ENCODE measurements at places on chromosomes 5 and 9.

DNA sequence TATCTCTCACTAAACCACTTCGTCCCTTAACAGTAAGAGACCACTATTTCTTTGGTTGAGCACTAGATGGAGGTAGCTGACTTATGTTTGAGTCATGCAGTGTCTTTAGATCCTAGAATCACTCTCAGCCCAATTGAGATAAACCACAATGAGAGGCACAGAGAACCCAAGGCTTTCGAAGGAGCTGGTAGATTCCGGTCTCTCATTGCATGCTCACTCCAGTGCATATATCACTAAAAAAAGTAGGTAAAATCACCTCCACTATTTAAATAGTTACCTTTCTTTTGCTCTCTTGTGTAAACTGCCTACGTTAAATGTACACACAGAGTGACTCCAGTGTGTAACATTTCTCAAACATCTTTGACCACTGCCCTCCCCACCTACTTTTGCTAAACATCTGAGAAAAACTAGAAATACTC is 27.6 kb downstream of the ACTL7A start:
- DNase-seq = no peak

DNA sequence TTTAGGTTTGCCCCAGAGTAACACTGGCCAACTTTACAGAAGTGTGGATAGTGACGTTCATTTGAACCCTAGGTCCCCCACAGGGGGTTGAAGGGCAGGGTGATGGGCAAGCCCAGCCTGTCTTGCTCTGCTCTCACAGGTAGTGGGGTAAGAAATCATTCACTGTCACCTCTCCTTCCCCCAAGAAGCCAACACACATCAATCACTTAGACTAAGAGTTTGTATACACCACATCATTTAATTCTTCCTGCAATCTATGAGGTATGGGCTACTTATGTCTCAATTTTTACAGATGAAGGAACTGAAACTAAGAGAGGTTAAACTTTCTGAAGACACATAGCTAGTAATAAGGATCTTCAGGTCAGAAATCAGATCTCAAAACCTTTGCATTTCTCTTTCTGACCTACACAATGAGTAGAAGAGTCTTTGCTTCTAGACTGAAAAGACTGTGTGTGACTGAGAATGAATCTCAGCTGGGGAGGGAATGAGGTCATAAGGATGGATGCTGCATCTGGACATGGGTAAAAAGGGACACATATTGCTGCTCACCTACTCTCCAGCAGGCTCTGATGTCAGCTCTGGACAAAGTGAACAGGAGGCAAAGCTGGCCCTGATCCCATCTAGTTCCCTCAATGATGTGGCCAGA is 81.0 kb upstream of the EQTN start:
- DNase-seq = no peak

DNA sequence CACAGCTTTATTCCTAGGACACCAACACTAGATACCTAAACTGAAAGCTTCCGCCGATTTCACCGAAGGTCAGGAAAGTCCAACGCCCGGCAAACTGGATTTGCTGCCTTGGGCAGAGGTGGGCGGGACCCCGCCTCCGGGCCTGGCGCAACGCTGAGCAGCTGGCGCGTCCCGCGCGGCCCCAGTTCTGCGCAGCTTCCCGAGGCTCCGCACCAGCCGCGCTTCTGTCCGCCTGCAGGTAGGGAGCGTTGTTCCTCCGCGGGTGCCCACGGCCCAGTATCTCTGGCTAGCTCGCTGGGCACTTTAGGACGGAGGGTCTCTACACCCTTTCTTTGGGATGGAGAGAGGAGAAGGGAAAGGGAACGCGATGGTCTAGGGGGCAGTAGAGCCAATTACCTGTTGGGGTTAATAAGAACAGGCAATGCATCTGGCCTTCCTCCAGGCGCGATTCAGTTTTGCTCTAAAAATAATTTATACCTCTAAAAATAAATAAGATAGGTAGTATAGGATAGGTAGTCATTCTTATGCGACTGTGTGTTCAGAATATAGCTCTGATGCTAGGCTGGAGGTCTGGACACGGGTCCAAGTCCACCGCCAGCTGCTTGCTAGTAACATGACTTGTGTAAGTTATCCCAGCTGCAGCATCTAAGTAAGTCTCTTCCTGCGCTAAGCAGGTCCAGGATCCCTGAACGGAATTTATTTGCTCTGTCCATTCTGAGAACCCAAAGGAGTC is at the start of gene CD274:
Gene CD274 (plus strand): TSS at position 184 of the 733 bp plus-strand sequence. CDS start 5,572 bp downstream, outside the sequence.
- DNase-seq = peak; percentile 77

GRCh38 chr5:35820735-35821134 is 36.0 kb upstream of the IL7R start:
- no peak for DNase-seq

GRCh38 chr5:175202463-175203068 is 241.4 kb downstream of the DRD1 start:
- no peak for DNase-seq

DNA sequence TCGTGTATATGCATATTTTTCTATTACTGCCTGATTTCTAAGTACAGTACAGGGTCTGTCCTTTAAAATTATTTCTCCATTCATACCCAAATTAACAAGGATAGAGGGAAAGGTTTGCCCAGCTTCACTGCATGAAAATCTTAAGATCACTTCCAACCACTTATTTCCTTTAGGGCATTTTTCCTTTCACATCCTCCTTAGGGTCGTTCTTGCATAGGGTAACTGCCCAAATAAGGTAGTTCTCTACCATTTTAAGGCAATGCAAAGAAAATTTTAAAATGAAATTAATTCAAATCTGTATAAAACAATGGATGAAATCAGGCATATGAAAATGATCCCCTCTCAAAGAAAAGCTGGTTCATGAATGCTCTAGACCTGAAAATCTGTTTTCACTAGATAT is 4.1 kb upstream of the CDC20B start:
- no peak for DNase-seq

DNA sequence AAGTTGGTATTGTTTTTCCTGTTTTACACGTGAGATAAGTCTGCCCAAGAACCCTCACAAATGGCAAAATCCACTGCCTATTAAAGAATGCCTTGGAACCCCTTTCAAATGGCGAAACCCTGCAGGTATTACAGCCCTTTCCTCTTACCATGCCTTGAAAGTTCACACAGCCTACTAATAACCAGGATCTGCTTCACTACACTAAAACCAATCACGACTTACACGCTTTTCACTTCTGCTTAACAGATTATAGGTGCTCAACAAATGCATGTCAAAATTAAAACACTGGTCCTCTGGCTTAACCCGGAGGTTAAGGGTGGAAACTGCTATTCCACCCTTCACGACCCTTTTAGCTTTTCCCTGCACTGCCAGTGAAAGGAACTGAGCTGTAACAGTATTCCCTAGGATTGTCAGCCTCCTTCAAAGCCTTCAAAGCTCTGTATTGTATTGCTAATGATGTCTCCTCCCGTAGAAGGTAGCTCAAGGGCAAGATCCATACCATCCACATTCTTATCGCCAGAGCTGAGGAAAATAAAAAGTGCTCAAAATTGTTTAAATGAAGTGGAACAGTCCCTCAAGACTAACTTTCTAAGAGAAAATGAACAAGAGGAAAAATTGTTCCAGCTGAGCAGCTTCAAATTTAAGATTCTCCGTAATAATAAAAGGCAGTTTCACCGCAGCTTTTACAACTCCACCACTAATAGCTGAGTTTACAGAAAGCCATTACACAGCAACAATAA is 997 bp downstream of the AUH start:
- no peak for DNase-seq

DNA sequence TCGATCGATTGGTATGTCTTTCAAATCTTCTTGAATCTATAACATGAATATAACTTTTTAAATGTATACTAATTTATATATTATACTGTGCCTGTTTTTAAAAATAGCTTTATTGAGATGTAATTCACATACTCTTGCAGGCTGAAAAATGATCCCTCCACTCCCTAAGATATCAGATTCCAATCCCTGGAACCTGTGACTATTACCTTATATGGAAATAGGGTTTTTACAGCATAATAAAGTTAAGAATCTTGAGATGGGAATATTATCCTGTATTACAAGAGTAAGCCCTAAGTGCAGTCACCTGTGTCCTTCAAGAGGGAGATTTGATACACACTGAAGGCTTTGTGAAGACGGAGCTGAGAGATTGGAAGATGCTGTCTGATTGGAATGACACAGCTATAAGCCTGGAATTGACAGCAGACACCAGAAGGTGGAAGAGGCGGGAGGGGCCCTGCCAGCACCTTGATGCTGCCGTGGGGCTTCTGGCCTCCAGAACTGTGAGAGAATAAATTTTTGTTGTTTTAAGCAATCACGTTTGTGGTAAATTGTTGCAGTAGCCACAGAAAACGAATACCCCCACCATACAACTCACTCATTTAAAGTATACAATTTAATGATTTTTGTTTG is 161.3 kb downstream of the RMI1 start:
- DNase-seq = no peak

DNA sequence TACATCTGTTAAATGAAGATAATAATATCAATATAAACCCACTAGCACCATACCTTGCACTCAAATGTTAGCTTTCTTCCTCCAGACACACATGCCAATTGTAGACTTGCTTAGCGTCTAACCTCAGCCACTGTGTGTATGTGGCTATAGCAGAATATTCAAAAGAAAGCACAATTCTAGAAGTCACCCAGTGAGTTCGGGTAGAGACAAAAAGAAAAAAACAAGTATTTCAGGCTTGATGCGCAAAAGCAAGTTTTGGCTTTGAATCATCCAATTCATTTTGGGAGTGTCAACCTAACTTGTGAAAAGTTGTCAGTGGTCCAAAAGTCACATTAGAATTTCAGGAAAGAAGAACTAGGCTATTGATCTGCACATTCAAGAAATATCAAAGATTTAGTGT is 167.4 kb downstream of the PRELID2 start:
- no peak for DNase-seq

DNA sequence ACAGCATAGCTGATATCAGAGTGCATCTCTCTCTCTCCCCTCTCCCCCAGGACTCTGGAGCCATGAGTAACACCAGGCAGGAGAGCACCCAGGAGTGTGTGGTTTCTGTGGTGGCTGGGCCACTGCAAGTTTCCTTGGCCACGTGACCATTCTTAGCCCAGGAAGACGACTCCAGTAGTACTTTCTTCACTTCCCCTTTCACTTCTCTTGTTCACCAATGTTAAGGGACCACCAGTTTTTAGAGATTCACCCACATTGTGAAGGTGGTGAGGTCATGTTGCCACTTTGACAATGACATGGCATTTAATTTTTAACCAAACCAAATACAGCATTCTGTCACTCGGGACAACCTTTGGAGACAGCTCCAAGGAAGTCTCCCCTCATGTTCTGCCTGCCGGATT is 17.9 kb upstream of the DAPK1 start:
- DNase-seq = no peak

GRCh38 chr5:66284588-66285342 is 140.7 kb downstream of the SREK1 start:
- DNase-seq = no peak

DNA sequence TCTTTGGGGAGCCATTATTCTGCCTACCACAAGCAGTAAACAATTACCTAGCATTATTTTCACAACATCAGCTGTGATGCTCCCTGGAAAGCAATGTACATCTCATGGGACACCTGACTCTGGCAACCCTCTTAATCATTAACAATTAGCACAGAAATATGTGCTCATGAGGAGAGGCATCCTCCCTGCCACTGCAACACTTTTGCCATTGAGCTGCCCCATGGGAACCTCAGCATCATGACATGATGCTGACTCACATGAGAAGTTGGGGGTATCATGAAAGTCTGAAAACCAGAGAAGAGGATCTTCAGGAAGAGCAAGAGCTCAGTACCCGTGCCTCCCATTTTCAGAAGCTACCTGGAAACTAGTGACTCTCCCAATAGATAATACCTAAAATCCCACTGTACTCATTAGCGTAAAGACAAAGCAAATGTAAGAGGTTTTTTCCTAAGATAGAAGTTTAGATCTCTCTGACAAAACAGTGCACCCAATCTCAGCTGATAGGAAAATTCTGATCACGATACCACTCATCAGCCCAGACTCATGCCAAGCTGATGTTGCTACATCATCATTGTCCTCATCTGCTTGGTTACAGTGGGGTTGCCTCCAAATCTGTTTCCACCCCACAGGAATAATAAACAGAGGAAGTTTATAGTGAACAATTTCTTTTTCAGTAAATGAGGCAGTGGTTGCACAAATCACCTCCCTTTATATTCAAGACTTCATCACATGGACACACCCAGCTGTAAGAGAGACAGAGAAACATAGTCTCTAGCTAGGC is 244.5 kb downstream of the NR2F1-AS1 start:
- no peak for DNase-seq

DNA sequence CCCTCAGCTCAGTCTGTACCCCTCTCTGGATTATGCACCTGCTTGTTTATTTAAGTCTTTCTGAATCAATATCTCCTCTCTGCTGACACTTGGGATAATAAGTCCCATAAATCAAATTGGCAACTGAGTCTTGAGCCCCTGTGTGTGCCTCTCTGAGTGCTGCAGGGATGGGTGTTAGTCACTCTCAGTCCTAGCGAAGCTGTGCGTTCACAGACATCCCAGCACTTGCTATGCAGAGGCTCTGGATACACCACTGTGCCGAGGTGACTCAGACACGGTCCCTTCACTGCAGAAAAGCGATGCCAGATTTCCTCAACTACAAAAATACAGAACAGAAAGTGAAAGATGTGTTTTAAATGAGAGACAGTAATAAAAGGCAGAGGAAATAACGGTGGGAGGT is 4.1 kb upstream of the KCNMB1 start:
- peak; percentile 18 for DNase-seq

GRCh38 chr5:67493676-67494075 is 297.1 kb upstream of the CD180 start:
- DNase-seq = no peak
